Osteoblast (primary cell): ENCODE measurements at places on chromosomes 1 and 21. TPM values are rescaled to one million over a fixed set of nuclear protein-coding genes. Genes with fewer than 3 reads are reported as not detected.

ETV3L gene
- not detected in 2 replicates for total RNA-seq

FAM110D gene
- total RNA-seq = not detected in 2 replicates

GRCh38 chr1:93615582-93616150 lies 66.0 kb downstream of the BCAR3 start:
- peak overlapping the region; percentile 98 for H3K27ac ChIP-seq
- H3K4me1 ChIP-seq = peaks cover 64% of the 10 kb centered on the region
- peak overlapping the region; percentile 27 for H3K4me3 ChIP-seq
- no peaks in the 10 kb centered on the region for H3K36me3 ChIP-seq
- H3K27me3 ChIP-seq = no peaks in the 10 kb centered on the region
- peak; percentile 75 for DNase-seq

SLC25A34 gene
- total RNA-seq = 1.4 and 1.5 TPM in 2 replicates

- H3K36me3 ChIP-seq = no peaks in the 10 kb centered on the region
- no peak overlapping the region for H3K27ac ChIP-seq
- H3K4me1 ChIP-seq = no peaks in the 10 kb centered on the region
- H3K27me3 ChIP-seq = no peaks in the 10 kb centered on the region
- no peak overlapping the region for H3K4me3 ChIP-seq
- peak; percentile 13 for DNase-seq
Measured at GRCh38 chr1:205243350-205244191, 15.8 kb downstream of the TMCC2 start.

- H3K4me1 ChIP-seq = no peaks in the 10 kb centered on the region
- no peak overlapping the region for H3K27ac ChIP-seq
- no peak overlapping the region for H3K4me3 ChIP-seq
- DNase-seq = peak; percentile 84
- H3K36me3 ChIP-seq = peaks cover 4% of the 10 kb centered on the region
- no peaks in the 10 kb centered on the region for H3K27me3 ChIP-seq
Measured at GRCh38 chr21:46214478-46215340, 13.9 kb downstream of the LSS start.

GRCh38 chr1:206839006-206839560 lies 26.3 kb upstream of the IL20 start:
- H3K27me3 ChIP-seq = peaks cover 18% of the 10 kb centered on the region
- H3K4me1 ChIP-seq = peaks cover 13% of the 10 kb centered on the region
- no peaks in the 10 kb centered on the region for H3K36me3 ChIP-seq
- no peak overlapping the region for H3K4me3 ChIP-seq

DNA sequence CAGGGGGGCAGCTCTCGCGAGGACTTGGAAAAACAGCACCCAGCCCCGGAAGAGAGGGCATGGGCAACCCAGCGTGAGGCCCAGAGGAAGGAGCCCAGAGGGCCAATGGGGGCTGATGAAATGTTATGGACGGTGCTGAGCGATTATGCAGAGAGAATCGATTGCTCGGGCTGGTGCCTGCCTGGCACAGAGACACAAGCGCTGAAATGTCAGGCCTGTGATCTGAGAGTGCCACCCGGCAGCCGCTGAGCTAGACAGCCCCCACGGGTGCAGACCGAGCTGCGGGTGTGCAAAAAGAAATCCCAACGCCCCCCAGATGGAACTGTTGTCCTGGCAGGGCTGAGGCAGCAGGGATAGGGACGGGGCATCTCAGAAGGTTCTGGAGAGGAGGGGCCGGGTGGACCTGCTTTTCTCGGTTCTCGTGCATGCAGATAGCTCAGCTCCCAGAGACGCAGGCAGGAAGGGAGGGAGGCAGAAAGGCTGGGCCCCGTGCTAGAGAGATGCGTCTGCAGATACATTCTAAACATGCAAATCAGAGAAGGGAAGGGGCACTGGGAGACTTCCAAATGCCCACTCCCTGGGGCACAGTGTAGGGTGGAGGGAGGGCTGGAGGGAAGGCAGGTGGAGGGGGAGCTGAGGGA lies 41.5 kb downstream of the TAS1R2 start:
- no peak for DNase-seq
- H3K4me3 ChIP-seq = no peak overlapping the region
- H3K4me1 ChIP-seq = no peaks in the 10 kb centered on the region
- H3K27me3 ChIP-seq = peaks cover 21% of the 10 kb centered on the region
- H3K36me3 ChIP-seq = no peaks in the 10 kb centered on the region

DNA sequence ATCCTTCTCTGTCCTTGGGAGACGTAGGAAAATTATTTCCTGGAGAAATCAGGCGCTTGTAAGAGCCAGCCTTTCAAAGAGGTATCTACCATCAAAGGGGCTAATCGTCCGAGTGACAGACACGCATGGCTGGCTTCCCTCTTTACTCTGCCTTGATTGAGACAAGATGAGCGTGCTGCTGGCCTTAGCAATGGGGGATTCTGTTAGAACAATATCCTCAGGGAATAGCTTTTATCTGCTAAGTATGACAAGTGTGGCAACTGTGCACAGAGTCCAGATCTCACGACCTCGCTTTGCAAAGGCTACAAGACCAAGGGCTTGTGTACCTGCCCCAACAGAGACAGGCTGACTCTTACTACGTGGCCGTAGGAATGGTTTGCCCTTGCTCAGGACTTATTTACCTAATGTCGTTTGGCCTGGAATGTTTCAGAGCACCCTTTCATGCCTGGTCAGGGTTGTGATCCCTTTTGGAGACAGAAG lies 417.1 kb downstream of the KIF26B start:
- no peaks in the 10 kb centered on the region for H3K36me3 ChIP-seq
- no peaks in the 10 kb centered on the region for H3K4me1 ChIP-seq
- H3K27me3 ChIP-seq = no peaks in the 10 kb centered on the region
- H3K4me3 ChIP-seq = no peak overlapping the region

- peak; percentile 99 for DNase-seq
- H3K36me3 ChIP-seq = peaks cover 15% of the 10 kb centered on the region
- H3K4me1 ChIP-seq = peaks cover 55% of the 10 kb centered on the region
- H3K27ac ChIP-seq = peak overlapping the region; percentile 60
- H3K4me3 ChIP-seq = no peak overlapping the region
Measured at GRCh38 chr1:36133484-36133883, 8.5 kb upstream of the COL8A2 start.

GRCh38 chr1:226132728-226133503 lies 53.6 kb downstream of the ACBD3 start:
- H3K4me3 ChIP-seq = no peak overlapping the region
- no peak overlapping the region for H3K27ac ChIP-seq
- H3K4me1 ChIP-seq = peaks cover 12% of the 10 kb centered on the region
- peaks cover 8% of the 10 kb centered on the region for H3K27me3 ChIP-seq
- H3K36me3 ChIP-seq = no peaks in the 10 kb centered on the region

VANGL2 gene
- under 0.01 TPM in 1 of 2 replicates, not detected in the other for total RNA-seq

TRMT1L gene
- 12.3 and 16.5 TPM in 2 replicates for total RNA-seq

DNA sequence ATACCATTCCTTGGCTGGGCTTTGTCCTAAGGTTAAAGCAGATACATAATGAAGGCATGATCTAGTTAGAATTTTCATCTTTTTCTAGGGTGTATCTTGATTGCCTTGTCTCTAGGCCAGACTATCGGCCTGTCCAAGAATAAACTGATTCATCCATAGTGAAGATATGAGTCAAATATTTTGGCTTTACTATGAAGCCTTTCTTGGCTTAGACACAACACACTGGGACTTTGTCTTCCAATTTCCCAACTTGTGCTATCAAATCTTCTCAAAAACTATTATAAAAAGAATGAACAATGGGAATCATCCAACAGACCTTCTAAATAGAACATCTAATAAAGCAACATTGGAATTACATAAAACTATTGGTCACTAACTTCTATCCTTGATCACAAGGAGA lies 64.8 kb downstream of the WARS2 start:
- peak overlapping the region; percentile 43 for H3K27ac ChIP-seq
- DNase-seq = no peak
- H3K4me3 ChIP-seq = no peak overlapping the region
- peaks cover 24% of the 10 kb centered on the region for H3K4me1 ChIP-seq
- H3K27me3 ChIP-seq = no peaks in the 10 kb centered on the region

TLR5 gene
- total RNA-seq = under 0.01 and 0.88 TPM in 2 replicates

GRCh38 chr1:217911908-217912307 lies 280.8 kb downstream of the SPATA17 start:
- H3K27me3 ChIP-seq = no peaks in the 10 kb centered on the region
- no peak overlapping the region for H3K27ac ChIP-seq
- H3K4me1 ChIP-seq = no peaks in the 10 kb centered on the region
- H3K4me3 ChIP-seq = no peak overlapping the region
- no peaks in the 10 kb centered on the region for H3K36me3 ChIP-seq
